Left lung (tissue), 14 donors: ENCODE measurements at places on chromosomes 6 and 20. TPM values are rescaled to one million over a fixed set of nuclear protein-coding genes. Genes with fewer than 3 reads are reported as not detected.

SEL1L2 gene
- total RNA-seq, result not detected

XKR7 gene
- total RNA-seq, result not detected

SLC4A11 gene
- 4.8 TPM for total RNA-seq

SOX18 gene
- total RNA-seq, result 69.2 TPM

HS3ST5 gene
- total RNA-seq, result not detected

POPDC3 gene
- 0.71 TPM for total RNA-seq

OPRM1 gene
- not detected for total RNA-seq

FERMT1 gene
- 7.2 TPM for total RNA-seq

SALL4 gene
- total RNA-seq, result 0.64 TPM

SAPCD1 gene
- total RNA-seq, result 3.9 TPM

MAFB gene
- 29.8 TPM for total RNA-seq

LPA gene
- total RNA-seq, result not detected

RAET1E gene
- total RNA-seq, result 0.50 TPM

ARG1 gene
- 0.32 TPM for total RNA-seq

RAB23 gene
- total RNA-seq, result 14.0 TPM
